Inflammatory macrophage (primary cell): ENCODE measurements at places on chromosomes 7 and 10.

GRCh38 chr10:114824391-114824790 lies 2.8 kb downstream of the FHIP2A start:
- no peak for DNase-seq

- DNase-seq: no peak
Observed at GRCh38 chr10:106872176-106872575, 292.3 kb downstream of the SORCS1 start.

DNA sequence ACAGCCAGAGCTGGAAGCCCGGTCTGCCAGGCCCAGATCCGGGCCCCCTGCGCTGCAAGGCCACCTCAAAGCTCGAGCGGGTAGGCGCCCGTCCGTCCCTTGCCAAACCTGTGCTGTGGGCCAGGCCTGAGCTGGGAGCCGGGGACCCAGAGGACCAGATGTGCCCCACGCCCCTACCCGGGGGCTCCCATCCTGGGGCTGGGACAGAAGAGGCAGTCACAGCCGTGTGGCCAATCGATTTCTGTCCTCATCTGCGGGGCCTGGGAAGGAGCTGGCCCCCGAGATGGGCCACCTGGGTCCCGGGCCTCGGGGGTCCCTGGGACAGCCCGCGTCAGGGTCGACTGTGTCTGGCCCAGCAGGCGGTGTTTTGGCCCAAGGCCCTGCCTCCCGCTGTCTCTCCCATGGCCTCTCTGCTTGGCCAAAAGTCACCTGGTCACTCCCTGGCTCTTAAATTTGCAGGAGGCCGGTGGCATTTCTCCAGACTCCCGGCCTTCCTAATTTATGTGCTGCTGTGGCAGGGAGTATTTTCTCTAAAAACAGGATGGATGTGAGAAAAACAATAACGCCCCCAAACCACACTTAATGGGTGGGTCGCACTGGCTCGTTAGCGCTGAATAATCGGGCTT lies 63.8 kb downstream of the UNCX start:
- no peak for DNase-seq

- DNase-seq: no peak
Observed at GRCh38 chr7:2666588-2667250, 21.3 kb upstream of the AMZ1 start.

DNA sequence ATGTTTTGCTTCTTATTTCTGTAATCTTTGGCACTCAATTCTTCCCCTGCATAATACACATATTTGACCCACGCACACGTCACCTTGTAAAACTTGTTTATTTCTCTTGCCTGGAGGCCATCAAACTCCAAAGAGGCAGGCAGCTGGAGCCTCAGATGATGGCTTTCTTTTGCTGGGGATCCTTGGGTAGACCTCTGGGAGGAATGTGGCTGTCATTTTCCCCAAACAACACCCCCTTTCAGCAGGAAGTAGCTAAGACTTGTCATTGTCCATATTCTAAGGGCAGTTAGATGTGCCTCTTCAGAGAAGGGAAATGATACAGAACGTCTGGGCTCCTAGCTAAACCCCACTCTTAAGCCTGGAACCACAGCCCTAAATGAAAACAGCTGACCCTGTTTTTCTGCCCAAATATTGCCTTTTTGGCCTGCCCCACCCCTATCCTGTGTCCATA lies 111.3 kb downstream of the ITGB8 start:
- no peak for DNase-seq

- no peak for DNase-seq
Observed at GRCh38 chr7:91168871-91169829, 95.1 kb upstream of the FZD1 start.

GRCh38 chr10:66931949-66932343 lies 6.1 kb downstream of the LRRTM3 start:
- DNase-seq: no peak

- DNase-seq: peak; percentile 91
Observed at GRCh38 chr7:135253851-135254771, 20.5 kb downstream of the STRA8 start.

DNA sequence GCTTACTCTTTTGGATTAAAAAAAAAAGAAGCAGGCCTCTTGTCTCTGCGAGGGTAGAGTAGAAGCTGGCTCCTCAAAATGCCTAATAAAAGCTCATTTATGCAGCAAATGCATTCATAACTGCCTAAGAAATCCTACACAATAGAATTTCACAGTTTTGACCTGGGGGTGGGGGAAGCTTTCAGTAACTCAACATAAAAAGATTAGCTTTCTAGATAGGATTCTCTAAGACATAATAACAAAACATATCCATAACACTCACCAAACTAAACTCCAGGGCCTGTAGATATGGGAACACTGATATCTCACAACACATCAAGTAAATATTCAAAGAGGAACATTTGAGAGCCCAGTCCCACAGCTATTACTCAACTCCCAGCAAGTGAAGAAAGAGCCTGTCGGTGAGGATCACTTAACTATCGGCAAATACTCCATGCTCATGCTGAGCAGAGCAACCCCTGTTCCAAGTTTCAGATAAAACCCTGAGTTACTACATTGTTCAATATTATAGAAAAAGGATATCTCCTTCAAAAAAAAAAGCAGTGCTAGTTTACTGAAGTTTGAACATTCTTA lies 88.1 kb downstream of the COBL start:
- no peak for DNase-seq

GRCh38 chr7:131370523-131370968 lies 42.9 kb downstream of the MKLN1 start:
- no peak for DNase-seq

GRCh38 chr10:131792011-131792651 lies 108.7 kb upstream of the PPP2R2D start:
- DNase-seq: no peak

DNA sequence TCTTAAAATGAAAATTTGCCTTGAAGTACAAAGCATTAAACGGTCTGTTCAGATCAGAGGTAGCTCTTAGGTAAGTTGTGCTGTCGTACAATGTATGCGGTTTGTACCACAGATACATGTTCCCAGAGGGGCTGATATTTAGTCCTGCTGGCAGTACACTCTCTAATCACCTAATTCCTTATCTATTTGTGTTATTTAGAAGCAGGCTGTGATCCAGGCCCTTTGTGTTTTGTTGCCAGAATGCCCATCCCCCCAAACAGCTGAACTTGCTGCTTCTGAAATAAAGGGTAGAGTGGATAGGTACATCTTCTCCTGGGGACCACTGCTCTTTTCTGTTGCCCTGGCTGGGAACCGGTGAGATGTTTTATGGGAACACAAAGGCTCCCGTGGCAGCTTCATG lies 84.5 kb downstream of the SND1 start:
- DNase-seq: no peak

GRCh38 chr10:7525314-7526016 lies 114.6 kb upstream of the SFMBT2 start:
- peak; percentile 76 for DNase-seq

DNA sequence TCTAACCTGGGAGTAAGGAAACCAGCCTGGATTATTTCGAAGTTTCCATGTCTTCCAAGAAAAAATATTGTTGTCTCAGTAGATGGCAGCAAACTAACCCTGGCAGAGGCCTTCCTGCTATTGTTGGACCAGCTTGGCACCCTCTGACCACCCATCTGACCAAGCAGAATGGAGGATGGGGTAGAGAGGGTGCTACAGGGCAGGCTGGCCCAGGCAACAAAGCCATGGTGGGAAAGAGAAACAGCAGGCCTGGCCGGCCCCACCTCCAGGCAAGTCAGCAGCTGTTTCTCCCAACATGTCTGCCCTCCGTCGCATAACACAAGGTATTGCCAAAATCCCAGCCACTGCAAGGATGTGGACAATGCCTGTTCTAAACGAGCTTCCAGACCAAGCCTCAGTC lies 95.0 kb downstream of the FAM53B start:
- DNase-seq: peak; percentile 52

DNA sequence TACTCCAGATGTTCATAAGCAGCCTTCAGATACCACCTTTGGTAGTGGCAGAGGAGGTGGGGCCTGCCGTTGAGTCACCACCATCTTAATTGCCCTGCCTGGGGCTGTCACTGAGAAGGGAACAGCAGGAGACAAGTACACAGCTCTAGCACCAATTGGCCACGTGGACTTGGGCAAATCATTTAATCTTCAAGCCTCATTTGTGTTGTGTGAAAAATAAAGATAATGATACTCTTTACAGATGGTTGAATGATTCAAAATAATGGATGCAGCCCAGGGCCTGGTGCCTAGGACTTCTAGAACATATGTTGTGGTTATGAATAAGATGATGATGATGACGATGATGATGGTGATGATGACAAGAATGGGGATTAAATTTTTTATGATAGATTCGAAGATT lies 111.9 kb upstream of the ADAM12 start:
- no peak for DNase-seq

GRCh38 chr7:90192876-90193750 lies 18.4 kb upstream of the STEAP2 start:
- DNase-seq: no peak

- no peak for DNase-seq
Observed at GRCh38 chr7:50710441-50711154, 72.1 kb downstream of the GRB10 start.

- no peak for DNase-seq
Observed at GRCh38 chr10:15627617-15628196, 92.0 kb downstream of the ITGA8 start.

DNA sequence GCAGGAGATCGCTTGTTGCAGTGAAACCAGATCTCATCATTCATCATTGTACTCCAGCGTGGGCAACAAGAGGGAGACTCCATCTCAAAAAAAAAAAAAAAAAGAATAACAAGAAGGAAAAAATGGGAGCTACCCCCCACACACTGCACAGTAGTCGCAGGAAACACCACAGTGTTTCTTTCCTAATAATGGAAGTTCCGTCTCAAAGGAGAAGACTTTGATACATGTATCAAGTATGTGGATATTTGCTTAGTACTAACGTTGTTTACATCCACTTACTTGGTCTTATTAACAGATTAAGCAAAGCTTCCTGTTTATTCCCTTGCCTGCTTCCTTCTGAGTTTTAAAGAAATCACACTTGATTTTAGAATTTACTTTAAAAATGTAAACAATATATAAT lies 22.2 kb downstream of the YAE1 start:
- peak; percentile 39 for DNase-seq

GRCh38 chr7:110685899-110686298 lies 405.0 kb upstream of the LRRN3 start:
- no peak for DNase-seq

- no peak for DNase-seq
Observed at GRCh38 chr7:29013082-29013695, 55.1 kb upstream of the TRIL start.

- no peak for DNase-seq
Observed at GRCh38 chr10:130041451-130042371, 68.9 kb downstream of the C10orf143 start.

DNA sequence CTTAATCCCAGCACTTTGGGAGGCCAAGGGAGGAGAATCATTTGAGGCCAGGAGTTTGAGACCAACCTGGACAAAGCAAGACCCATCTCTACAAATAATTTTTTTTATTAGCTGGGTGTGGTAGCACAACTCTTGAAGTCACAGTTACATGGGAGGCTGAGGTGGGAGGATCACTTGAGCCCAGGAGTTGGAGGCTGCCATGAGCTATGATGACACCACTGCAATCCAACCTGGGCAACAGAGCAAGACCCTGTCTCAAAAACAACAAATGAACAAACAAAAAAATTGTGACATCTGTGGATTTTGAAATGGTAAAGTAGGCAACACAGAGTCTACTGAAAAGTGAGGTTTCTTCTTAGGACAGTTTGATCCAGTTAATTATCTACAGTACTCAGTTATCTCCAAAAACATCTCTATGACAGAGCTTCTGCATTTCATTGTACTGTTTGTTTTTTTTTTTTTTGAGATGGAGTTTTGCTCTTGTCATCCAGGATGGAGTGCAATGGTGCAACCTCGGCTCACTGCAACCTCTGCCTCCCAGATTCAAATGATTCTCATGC lies 3.3 kb upstream of the ANKRD61 start:
- DNase-seq: no peak

GRCh38 chr7:137539111-137539715 lies 195.7 kb upstream of the PTN start:
- DNase-seq: no peak

DNA sequence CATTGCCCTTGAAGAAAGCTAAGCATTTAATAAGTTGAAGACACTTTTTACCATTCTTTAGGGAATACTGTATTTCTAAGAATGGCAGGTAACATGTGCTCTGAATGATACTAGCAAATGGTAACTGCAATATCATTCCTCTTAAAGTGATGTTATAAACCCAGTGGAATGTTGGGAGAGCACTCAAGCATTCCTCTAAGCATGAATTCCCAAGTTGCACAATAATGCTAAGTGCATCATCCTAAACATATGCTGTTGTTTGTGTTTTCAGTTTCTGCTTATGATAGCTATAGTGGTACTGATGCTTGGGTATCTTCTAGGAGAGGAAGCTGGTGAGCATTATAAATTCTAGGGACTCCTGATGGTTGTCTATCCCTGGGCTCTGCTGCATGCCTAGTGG lies 673.9 kb downstream of the PHTF2 start:
- no peak for DNase-seq

DNA sequence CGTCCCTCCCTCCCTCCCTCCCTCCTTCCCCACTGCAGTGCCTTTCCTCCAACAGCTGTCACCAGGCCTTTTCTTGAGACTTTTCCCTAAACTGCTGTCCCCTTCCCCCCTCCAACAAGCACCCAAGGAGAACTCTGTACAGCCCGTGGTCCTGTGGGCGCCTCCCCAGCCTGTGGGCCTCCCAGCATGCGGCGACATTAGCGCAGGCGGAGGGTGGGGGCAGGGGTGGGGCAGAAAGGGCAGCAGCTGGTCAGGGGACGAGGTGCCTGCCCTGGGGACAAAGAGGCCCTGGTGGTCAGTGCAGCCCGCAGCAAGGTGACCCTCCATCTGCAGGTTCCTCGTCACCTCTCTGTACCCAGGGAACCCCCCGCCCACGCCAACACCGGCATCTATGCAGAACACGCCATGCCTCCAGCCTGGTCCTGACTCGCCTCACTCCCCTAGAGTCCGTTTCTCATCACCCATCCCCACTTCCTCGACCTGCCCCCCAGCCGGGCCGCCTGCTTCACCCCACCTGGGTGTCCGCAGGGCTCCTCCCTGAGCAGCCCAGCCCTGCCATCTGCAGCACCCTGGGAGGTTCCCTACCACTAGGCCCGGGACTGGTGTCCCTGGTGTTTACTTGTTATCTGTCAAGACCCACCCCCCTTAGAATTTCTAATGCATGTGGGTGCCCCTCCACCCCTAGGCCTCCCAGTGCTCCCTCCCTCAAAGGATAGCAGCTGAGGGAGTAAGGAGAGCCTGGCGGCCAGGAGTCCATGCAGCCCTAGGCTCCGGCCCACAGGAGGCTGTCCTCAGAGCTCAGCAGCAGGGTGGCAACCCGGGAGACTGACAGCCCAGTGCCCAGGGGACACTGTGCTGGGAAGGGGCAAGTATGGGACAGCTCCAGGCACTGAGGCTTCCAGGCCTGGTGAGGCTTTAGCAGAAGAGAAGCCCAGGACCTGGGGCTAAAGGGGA lies 147.8 kb downstream of the ARHGAP22 start:
- no peak for DNase-seq

DNA sequence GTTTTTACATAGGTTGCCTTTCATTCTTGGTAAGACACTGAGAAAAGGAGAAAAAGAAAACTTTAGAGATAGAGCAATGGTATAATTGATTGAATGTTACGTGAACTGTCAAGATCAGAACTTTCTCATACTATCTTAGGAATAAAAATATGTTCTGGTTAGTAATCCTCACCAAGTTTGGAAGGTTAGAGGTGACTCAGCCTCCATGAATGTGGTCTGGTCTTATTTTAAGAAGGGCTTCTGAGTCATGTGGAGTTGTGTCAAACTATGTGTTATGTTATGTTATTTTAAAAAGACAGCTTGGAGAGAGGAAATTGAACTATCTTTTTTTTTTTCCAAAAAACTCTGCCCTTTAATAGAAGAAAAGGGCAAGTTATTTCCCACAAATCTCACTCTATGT lies 458.6 kb upstream of the KLF6 start:
- DNase-seq: peak; percentile 53

GRCh38 chr7:141710301-141710700 lies 2.1 kb downstream of the WEE2 start:
- DNase-seq: no peak
